ENCODE measurements at places on chromosomes 3 and 15.

DNA sequence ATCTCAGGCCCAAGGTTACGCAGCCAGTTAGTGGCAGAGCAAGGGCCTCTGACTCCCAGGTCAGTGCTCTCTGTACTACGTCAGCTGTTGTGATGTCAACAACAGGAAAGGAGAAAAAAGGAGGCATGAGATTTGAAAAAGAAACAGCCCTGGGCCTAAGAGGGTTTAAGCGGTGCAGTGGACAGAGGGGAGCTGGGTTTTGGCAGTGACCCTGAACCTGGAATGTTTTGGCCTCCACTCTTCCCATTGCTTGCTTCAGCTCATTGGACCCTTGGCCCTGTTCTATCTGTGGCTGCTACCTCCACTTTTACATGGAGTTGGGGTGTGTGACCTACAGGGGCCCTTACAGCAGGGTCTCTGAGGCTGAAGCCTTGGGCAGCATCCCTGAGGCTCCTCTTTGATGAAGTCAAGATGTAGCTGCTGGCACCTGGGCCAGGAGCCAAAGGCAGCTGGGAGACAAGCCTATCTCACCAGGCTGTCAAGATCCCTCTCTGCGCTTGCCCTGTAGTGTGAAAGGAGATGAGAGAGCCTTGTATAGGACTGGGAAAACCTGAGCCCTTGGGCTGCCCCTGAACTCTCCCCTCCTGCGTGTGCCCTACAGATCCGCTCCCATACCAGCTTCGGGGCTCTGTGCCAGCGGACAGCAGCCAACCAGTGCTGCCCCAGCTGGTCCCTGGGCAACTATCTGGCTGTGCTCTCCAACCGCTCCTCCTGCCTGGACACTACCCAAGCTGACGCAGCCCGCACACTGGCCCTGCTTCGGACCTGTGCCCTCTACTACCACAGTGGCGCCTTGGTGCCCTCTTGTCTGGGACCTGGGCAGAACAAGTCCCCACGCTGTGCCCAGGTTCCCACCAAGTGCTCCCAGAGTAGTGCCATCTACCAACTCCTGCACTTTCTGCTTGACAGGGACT, 8.7 kb downstream of the DISP2 start:
- H3K27me3 ChIP-seq: no peaks in the 10 kb centered on the region
- no peaks in the 10 kb centered on the region for H3K36me3 ChIP-seq
- H3K4me3 ChIP-seq: no peak overlapping the region
- no peaks in the 10 kb centered on the region for H3K4me1 ChIP-seq
- DNase-seq: no peak
- no peak overlapping the region for H3K27ac ChIP-seq

- no peak for DNase-seq
- no peak overlapping the region for H3K27ac ChIP-seq
- H3K4me1 ChIP-seq: no peaks in the 10 kb centered on the region
- H3K36me3 ChIP-seq: no peaks in the 10 kb centered on the region
- H3K27me3 ChIP-seq: no peaks in the 10 kb centered on the region
Observed at GRCh38 chr3:119084371-119085069, 49.9 kb upstream of the IGSF11 start.

DNA sequence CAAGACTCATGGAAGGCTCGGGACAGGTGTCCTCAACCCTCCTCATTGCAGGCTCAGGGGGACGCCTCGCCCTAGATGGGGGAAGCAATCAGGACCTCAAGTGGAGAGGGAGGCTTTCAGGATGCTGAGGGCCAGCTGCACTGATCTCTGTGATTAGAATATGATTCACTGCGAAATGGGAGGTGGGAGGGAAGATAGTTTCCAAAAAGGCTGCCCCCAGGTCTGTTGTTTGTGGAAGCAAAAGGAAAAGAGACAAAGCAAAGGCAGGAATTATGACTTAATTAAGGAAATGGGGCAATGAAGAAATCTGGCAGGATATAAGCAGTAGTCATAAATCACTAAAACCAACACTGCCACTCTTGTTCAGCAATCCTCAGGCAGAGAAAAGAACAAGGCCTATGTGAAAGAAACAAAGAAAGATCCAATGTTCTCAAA, 85.6 kb upstream of the ABHD17C start:
- no peak overlapping the region for H3K27ac ChIP-seq
- H3K4me1 ChIP-seq: no peaks in the 10 kb centered on the region
- no peak overlapping the region for H3K4me3 ChIP-seq
- no peaks in the 10 kb centered on the region for H3K36me3 ChIP-seq
- no peaks in the 10 kb centered on the region for H3K27me3 ChIP-seq

GRCh38 chr3:103173940-103174339, 739.1 kb downstream of the ZPLD1 start:
- no peak overlapping the region for H3K4me3 ChIP-seq
- H3K27ac ChIP-seq: no peak overlapping the region
- H3K4me1 ChIP-seq: no peaks in the 10 kb centered on the region
- no peaks in the 10 kb centered on the region for H3K36me3 ChIP-seq
- DNase-seq: no peak

GRCh38 chr3:175743733-175744400, 884.7 kb downstream of the NAALADL2 start:
- H3K36me3 ChIP-seq: no peaks in the 10 kb centered on the region
- H3K27ac ChIP-seq: no peak overlapping the region
- no peaks in the 10 kb centered on the region for H3K4me1 ChIP-seq

DNA sequence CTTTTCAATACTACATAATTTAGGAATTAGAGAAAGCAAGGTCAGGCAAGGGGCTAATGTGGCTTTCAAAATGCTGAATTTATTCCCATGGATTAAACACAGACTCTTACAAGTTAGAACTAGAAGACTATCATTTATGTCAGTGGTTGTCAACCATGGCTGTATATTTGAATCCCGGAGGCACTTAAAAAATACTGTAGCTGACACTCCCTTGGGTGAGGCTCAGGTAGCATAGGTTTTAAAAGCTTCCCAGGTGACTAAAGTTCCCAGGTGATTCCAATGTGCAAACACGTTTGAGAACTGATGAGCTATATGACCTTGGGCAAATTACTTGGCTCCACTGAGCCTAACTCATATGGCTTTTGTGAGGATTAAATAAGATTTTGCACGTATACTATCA, 29.6 kb downstream of the AAGAB start:
- H3K27ac ChIP-seq: no peak overlapping the region
- H3K36me3 ChIP-seq: no peaks in the 10 kb centered on the region
- no peaks in the 10 kb centered on the region for H3K4me1 ChIP-seq
- no peak for DNase-seq

DNA sequence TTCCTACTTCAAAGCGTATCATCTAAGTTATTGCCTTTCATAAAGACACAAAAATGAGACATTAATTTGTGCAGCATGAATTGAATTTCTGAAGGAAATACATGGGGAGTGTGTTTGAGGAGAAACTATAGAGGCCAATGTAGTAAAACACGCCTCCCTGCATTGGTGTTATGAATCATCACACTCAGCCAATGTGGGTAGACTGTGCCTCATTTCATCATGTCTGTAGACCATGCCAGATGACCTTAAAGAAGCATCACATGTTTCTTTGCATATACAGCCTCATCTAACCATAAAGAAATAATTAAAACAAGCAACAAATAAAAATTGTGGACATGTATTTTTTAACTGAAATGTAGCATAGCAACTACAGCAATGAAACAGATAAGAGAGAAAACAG, 486.0 kb upstream of the ADAMTS9 start:
- peaks cover 7% of the 10 kb centered on the region for H3K4me1 ChIP-seq
- H3K4me3 ChIP-seq: no peak overlapping the region
- H3K36me3 ChIP-seq: no peaks in the 10 kb centered on the region
- DNase-seq: no peak

DNA sequence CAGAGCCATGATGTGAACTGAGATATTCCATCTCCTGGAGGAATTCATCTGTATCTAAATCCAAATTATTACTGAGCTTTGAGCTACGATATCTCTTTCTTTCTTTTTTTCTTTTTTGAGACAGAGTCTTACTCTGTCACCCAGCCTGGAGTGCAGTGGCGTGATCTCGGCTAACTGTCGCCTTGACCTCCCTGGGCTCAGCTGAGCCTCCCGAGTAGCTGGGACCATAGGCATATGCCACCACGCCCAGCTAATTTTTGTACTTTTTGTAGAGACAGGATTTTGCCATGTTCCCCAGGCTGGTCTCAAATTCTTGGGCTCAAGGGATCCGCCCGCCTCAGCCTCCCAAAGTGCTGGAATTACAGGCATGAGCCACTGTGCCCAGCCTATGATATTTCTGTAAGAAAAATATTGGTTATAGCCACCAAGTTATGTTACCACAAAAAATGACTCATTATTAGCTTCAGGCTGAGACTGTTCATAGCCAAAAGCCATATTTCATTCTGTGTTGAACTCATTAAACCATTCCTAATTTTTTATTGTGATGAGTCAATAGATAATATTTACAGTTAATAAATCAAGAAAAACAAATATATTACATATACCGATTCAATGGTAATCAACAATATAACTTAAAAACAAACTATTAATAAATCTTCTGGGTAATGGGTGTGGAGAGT, 27.1 kb upstream of the SLC30A4 start:
- no peaks in the 10 kb centered on the region for H3K36me3 ChIP-seq
- H3K27ac ChIP-seq: no peak overlapping the region
- no peak overlapping the region for H3K4me3 ChIP-seq
- no peak for DNase-seq
- H3K4me1 ChIP-seq: no peaks in the 10 kb centered on the region

GRCh38 chr3:49626101-49626581, 48.0 kb upstream of the APEH start:
- no peak for DNase-seq
- no peak overlapping the region for H3K27ac ChIP-seq
- no peak overlapping the region for H3K4me3 ChIP-seq
- H3K4me1 ChIP-seq: no peaks in the 10 kb centered on the region

GRCh38 chr3:58288011-58288728, 17.9 kb upstream of the RPP14 start:
- H3K27ac ChIP-seq: no peak overlapping the region
- H3K4me3 ChIP-seq: no peak overlapping the region
- no peaks in the 10 kb centered on the region for H3K27me3 ChIP-seq
- no peak for DNase-seq
- no peaks in the 10 kb centered on the region for H3K4me1 ChIP-seq

DNA sequence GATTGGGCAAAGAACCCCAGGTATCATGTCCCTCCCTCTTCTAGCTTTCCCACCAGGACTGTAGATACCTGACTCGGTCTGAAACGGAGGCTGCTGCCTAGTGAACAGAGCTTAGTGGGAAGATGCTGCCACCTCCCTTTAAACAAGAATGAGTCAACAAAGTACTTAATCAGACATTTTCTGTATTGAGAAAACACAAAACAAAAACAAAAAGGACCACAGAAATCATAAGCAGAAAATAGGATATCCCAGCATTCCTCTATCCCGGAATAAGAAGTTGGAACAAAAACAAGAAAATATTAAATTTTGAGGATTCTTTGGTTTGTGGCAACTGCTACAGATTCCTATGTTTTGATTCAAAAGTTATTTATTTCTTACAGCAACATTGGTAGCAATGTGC, 51.7 kb upstream of the COL8A1 start:
- no peak overlapping the region for H3K27ac ChIP-seq
- no peak for DNase-seq

DNA sequence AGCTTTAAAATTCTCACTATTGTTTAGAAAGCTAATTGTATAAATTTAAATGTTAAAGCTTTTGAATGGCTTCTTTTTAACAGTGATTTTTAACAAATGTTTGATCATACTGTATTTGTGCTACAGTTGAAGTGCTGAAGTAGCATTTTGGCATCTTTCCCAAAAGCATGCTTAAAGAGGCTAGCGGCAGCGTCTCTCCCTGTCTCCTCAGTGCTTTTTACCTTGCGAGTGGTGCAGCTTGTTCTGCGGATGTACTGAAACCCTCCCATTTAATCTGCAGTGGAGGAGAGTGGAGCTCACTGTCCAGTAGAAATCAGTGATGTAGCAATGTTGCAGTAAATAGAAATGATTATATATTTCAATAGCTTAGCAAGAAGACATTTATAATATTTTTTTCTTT, 43.7 kb downstream of the LRRC49 start:
- no peaks in the 10 kb centered on the region for H3K4me1 ChIP-seq
- H3K27ac ChIP-seq: no peak overlapping the region
- no peak for DNase-seq
- no peaks in the 10 kb centered on the region for H3K27me3 ChIP-seq
- no peaks in the 10 kb centered on the region for H3K36me3 ChIP-seq

GRCh38 chr3:69130689-69131088, 8.3 kb upstream of the LMOD3 start:
- no peak overlapping the region for H3K4me3 ChIP-seq
- no peaks in the 10 kb centered on the region for H3K36me3 ChIP-seq
- DNase-seq: no peak

DNA sequence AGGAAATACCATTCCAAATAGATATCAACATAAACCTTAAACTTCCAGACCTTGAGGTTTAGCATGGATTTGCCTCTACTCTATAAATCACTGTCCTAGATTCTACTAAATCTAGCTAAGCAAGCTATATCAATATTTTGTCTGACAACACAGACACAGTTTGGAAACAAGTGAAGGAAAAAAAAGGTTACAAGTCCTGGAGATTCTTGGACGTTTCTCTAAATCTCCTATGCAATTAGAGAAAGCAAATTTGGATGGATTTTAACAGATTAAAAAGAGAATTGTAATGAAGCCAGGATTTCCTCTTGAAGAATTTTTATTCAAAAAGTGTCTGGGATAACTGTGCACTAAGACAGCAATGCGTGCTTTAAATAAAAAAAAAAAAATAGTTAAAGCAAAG, 441.1 kb upstream of the DPH6 start:
- H3K27ac ChIP-seq: no peak overlapping the region
- no peak for DNase-seq
- no peaks in the 10 kb centered on the region for H3K36me3 ChIP-seq
- H3K27me3 ChIP-seq: no peaks in the 10 kb centered on the region

DNA sequence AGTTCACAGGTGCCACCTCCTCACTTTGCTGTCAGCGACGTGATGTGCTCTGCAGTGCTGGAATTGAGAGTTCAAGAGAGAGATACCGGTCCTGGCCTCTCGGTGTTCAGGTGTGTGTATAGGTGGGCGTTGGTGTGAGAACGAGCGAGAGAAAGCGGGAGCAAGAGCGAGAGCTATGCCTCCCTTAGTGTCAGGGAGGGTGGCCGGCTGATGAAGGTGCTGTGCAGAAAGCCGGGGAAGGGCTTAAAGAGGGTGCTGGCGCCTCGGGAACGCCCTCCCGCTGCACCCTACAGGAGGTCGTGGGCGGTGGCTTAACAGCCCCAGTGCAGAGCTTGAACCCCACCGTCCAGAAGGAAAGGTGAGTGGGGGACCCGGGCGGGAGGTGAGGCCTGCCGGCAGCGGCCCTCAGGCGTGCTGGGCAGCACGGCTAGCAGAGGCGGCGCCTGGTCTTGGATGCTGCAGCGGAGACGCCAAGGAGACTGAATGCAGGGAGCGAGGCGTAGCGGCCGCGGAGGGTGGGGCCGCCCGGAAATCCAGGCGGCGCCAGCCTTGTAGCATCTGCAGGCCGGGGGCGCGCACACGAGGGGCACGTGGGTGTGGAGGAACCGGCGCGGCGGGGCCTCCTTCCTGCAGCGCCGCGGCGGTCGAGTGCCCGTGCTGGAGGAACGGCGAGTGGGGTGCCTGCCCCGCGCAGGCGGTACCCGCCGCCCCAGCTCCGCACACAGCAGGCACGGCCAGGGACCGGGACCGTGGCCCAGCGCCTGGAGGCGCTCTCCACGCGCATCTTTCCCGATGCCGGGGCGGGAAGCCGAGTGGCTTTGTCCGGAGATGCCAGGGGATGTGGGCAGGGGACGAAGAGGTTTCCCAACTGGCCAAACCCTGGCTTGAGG, 246.8 kb upstream of the TOPAZ1 start:
- H3K4me3 ChIP-seq: no peak overlapping the region
- no peaks in the 10 kb centered on the region for H3K4me1 ChIP-seq
- no peaks in the 10 kb centered on the region for H3K36me3 ChIP-seq
- DNase-seq: no peak
- peaks cover 67% of the 10 kb centered on the region for H3K27me3 ChIP-seq

All from uterus (tissue), 4 donors.